ENCODE measurements at places on chromosomes 2 and 18.

- DNase-seq = no peak
These were observed 68.3 kb downstream of the TMEFF2 start for GRCh38 chr2:192126426-192126825.

DNA sequence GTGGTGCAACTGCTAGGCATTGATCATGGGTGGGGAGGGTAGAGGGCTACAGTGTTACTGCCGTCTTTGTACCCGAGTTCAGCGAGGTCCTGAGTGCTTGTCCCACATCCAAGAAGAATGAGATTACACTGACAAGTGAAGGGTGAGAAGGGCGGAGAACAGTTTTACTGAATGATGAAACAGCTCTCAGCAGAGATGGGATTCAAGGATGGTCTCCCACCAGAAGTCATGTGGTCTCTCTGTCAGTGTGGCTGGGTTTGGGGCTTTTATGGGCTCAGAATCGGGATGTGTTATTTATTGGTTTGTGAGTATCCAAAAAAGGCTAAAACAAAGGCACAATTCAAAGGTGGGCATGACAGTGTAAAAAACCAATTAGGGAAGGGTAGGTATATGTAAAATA, 10.8 kb upstream of the ASB1 start:
- no peak for DNase-seq

- DNase-seq = no peak
These were observed 466.2 kb upstream of the HNRNPA3 start for GRCh38 chr2:176746411-176746810.

- no peak for DNase-seq
These were observed 11.8 kb upstream of the ATOH8 start for GRCh38 chr2:85741833-85742455.

GRCh38 chr2:67456428-67456827, 59.3 kb downstream of the ETAA1 start:
- DNase-seq = no peak

- DNase-seq = peak; percentile 29
These were observed 81.0 kb upstream of the TMEM17 start for GRCh38 chr2:62586981-62587380.

- DNase-seq = peak; percentile 41
These were observed 237.6 kb downstream of the PRKCE start for GRCh38 chr2:45889053-45889452.

GRCh38 chr2:85437488-85438200, 19.1 kb downstream of the SH2D6 start:
- peak; percentile 90 for DNase-seq
